ENCODE measurements at places on chromosomes 12 and 14. TPM values are rescaled to one million over a fixed set of nuclear protein-coding genes. Genes with fewer than 3 reads are reported as not detected.

- DNase-seq = no peak
Observed at GRCh38 chr12:76049575-76050251, 18.1 kb upstream of the PHLDA1 start.

DNA sequence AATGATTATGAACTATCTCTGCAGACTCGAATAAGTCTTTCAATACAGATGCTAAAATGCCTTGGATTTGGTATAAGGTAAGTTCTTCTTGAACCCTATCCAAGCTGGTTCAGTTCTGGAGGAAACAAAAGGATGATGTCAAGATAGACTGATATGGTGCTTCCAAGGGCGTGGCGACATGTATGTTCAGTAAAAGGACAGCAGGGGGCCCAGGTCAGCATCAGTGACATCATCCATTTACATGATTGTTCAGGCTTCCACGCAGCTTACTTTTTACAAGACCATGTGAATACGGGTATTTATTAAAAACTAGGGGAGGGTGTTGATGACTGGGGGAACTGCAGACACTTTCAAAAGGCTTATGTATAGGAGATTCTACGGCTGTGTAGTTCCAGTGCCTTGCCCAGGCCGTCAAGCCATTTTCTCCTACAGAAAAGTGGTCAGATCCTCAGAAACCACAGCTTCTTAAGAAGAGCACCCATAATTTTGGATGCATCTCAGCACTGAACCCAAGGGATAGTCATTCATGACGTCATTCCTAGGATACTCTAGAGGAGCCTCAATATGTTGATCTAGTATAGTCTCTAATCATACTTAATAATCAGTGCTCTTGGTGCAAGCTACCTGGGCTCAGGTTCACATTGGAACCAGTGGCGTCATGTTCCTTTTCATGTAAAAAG is 527.7 kb downstream of the FUT8 start:
- DNase-seq = no peak

UNG gene
- total RNA-seq = 28.5 TPM

OR6C76 gene
- total RNA-seq = not detected

RNASE7 gene
- total RNA-seq = not detected

Data from frontal cortex (tissue), 4 donors.